Stimulated activated CD4-positive, alpha-beta T cell treated with anti-CD3 and anti-CD28 coated beads, Interleukin-4, amount 100 ng/mL, for 4 hours (primary cell): ENCODE measurements at places on chromosomes 7 and 10.
A peak's percentile ranks its signal among the peaks of the same experiment; 100 is the strongest.

DNA sequence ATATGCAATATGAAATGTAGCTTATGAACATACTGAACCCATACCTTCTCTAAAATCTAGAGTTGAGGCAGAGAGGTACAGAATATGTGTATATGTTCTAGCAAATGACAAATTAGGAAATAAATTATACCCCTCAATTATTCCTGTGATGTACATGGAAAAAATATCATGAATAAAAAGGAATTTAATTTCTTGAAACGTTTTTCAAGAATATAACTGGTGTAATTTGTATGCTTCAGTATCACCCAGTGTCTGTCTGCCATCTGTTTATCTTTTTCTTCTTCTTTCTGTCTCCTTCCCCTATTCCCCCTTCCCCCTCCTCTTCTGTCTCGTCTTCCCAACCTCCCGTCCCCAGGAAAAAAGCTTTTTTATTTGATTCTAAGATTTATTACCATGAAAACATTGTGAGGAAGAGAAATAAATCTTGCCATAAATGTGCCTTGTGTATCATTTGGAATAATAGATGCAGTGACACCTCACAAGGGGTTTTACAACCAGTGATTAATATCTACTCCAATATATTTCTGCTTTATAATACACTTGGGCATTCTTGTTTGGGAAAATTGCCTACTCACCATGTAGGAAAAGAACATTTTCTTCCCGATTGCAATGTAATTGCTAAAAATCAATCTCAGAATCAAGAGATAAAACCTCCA lies 12.2 kb downstream of the LANCL2 start:
- no peak for DNase-seq

- DNase-seq = no peak
These were observed 173.9 kb downstream of the WDR11 start for GRCh38 chr10:121024905-121025584.

GRCh38 chr7:102077081-102077480 lies 209.6 kb upstream of the SH2B2 start:
- DNase-seq = no peak

DNA sequence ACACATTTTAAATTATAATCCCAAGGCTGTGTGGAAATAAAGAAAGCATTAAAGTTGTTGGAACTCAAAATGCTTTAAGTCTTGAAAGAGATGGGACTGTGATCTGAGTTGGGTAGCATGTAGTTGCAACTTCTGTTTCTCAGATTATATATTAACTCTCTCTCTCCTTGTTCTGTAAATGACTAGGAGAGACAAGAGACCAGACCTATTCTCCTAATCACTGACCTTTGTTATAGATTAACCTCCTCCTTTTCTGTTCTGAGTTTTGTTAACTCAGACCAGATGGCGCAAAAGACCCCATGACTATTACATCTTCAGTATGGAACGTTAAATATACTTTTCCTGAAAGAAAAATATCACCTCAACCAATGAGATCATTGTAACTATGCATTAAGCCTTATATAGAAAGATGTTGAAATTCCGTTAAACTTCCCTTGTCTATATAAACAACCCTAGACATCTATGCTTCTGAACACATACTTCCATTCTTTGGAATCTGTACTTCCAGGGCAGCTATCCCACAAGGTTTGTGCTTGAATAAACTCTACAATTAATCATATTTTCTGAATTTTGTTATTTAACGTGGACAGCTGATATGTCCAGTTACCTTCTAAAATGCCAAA lies 143.5 kb upstream of the TRIM24 start:
- no peak for DNase-seq

GRCh38 chr7:158695726-158696452 lies 8.7 kb downstream of the NCAPG2 start:
- DNase-seq = peak; percentile 54

DNA sequence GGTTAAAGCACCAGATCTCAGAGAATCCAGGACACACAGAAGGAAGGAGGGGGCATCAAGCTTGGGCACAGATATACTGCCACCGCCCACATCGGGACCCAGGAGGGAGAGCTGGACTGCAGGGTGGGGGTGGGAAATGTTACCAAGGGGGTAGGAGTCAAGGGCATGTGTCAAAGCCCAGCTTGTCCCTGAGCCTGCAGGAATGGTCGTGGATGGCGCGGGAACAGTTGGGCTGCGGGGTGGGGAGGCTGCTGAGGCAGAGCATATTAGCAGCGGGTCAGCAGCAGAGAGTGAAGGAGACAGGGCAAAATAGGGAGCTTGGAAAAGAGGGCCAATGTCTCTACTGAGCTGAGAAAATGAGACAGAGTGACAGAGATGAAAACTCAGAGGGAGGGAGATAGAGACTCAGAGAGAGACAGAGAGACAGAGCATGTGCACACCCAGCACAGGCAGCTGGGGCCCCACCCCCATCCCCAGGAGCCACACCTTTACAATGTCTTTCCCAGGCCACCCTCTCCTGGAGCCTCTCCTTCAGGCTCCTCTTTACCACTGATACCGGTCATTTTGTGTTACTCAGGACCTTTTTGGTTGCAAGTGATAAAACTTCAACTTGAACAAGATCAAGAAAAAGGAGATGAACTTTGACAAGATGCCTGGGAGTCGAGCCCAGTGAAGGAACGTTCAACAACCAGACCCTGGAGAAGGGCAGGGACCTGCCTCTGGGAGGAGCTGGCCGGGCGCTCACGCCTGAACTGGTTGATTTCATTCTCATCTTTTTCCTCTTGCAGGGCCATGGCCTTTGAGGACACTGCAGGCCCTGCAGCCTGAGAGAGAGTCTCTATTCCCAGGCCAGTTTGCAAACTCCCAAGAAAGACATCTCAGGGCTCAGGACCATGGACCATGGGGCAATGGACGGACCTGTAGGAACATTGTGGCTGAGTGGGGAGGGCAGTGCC lies 50.0 kb downstream of the AOC1 start:
- DNase-seq = no peak

DNA sequence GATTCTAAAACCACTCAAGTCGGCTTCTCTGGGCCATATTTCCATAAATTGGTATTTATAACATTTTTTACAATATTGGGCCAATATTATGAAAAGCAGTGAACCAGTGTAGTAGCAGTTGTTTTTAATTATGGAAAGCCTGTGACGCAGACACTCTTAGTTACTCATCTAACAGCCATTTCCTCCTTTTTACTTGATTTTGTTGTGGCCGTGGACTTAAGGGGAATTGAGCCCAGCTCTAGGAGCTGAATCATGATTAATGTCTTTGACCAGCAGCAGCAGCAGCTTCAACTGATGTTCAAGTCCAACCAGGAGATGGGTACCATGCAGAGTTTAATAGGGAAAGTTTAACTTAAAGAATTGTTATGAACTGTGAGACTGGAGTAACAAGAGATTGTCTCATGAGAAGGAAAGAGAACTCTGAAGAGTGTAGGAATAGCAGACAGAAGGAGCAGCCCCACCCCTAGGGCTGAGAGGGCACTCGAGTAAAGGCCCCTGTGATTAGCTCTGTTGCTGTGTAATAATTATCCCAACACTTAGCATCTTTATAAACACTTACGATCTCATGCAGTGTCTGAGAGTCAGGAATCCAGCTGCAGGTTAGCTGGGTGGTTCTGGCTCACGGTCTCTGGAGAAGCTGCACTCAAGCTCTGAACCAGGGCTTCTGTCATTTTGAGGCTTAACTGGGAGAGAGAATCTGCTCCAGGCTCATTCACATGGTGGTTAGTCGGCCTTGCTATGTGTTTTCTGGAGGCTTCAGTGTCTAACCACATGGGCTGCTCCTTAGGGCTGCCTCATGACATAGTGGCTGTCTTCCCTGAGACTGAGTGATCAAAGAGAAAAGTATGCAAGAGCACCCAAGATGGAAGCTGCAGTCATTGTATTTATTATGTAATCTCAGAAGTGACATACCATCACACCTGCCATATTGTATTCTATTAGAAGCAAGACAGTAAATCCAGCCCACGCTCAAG lies 4.6 kb downstream of the LANCL2 start:
- DNase-seq = no peak

- DNase-seq = no peak
These were observed 26.3 kb upstream of the COL1A2 start for GRCh38 chr7:94368371-94368791.

DNA sequence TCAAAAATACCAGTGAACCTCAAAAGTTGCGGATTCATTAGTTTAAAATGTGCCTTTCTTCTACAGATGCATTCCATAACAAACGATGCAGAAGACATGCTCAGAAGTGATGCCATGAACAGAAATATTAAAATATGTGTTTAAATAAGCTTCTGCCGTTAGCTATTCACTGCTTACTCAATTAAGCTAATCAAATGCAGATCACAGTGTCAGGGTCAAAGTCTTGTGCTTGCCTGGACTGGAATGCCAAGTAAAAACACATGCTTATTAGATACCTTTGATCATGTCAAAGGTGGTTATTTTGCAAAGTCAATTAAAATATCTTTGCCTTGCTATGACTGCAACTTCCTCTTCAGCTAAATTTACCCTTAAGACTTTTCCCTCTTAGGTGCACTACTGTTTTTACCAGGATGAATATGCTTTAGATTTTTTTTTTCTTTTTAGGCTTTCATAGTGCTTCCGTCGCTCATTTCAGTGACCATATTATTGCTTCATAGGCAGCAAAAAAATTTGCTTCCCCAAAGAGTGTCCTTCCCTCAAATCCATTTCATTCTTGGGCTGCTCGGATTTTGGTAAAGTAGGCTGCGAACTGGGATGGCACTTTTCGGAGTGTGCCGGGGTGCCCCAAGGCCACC lies 905 bp downstream of the ASB13 start:
- no peak for DNase-seq

GRCh38 chr7:37342688-37343471 lies 105.8 kb downstream of the ELMO1 start:
- peak; percentile 46 for DNase-seq

DNA sequence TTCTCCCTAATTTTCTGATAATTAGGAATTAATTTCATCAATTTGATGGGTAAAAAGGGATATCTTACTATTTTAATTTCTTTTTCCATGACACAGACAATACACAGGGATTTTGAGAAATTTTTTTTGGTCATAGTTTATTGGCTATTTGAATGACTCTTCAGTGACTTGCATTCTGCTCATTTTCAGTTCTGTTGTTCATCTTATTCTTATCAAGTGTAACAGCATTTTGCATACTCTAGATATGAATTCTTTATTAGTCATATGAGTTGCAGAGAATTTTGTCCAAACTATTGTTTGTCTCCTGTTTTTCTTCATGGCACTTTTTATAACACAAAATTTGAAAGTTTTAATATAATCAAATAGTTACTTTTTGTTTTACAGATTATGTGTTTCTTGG lies 41.7 kb downstream of the MKLN1 start:
- no peak for DNase-seq

DNA sequence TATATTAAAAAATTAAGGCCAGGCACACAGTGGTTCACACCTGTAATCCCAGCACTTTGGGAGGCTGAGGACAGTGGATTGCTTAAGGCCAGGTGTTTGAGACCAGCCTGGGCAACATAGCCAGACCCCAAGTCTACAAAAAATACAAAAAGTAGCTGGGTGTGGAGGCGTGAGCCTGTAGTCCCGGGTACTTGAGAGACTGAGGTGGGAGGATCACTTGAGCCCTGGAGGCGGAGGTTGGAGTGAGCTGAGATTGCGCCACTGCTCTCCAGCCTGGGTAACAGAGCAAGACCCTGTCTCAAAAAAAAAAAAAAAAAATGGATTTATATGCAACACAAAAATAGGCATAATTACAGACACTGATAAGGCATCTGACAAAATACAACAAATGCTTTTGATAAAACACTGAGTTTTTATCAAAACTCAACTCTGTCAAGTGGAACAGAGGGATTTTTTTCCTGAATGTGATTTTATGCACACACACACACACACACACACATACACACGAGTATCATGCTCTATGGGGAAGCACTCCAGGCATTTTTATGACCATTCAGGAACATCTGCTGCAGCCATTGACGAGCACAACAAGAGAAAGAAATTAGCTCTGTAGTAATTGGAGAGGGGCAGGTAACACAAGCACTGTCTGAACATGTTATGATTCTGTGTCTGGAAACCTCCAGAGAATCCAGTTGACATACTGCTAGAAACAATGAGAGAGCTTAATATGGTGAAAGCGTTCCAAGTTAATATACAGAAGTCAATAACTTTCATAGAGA lies 193.1 kb downstream of the WDR37 start:
- DNase-seq = no peak

DNA sequence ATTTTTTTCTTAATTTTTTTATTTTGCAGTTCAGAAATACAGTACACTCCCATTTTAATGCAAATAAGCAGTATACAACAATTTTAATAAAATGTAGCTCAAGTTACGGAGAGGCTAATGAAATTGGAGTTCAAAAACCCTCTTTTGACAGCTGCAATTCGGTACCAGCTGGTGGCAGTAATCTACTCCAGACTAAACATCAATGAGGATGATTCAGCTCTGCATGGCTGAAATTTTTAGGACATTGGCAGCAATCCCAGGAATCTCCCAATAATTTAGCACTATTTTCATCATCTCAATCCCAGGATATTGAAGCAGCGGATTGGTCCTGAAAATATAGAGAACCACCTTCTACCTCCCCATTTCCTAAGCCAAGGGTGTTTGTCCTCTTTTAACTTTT lies 278.8 kb downstream of the CACNA2D1 start:
- no peak for DNase-seq

- no peak for DNase-seq
These were observed 274.8 kb downstream of the FGFR2 start for GRCh38 chr10:121323443-121323842.
